ENCODE measurements at places on chromosomes 6 and 20.

GRCh38 chr6:129744201-129744879 is 34.4 kb upstream of the ARHGAP18 start:
- no peak for DNase-seq

GRCh38 chr6:124719913-124720312 is 242.3 kb upstream of the RNF217 start:
- no peak for DNase-seq

GRCh38 chr6:145725570-145725969 is 9.8 kb downstream of the EPM2A start:
- DNase-seq: no peak

DNA sequence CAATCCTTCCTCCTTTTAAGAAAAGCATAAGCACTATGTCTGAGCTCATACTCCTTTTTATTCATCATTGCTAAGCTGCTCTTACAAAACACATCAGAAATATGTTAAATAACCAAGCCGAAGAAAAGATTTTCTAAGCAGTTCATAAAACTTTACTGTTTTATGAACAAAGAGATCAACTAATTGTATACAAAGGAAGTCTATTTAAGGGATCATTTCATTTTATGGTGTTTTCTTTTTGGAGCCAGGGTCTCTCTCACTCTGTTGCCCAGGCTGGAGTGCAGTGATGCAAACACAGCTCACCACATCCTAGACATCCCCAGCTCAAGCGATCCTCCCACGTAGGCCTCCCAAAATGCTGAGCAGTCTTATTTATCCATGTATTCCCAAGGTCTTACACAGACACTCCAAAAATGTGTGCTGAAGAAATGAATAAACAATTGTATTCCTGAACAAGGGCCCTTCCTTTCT is 9.3 kb downstream of the NUDT3 start:
- DNase-seq: no peak

DNA sequence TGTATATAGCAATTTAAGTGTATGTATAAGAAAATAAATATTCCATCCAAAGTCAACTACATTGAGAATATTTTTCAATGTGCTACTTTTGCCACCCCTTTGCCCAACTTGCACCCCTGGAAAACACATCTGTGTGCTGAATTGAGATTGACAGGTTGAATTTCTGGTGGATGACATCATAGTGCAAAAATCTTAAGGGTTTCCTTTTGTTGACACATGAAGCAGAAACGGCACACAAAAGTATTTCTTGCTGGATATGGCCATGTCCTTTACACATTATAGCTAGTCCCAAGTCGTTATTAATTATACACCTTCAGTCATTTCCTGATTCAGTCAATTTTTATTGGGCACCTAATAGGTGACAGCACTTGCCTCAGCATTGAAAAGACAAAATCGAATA is 188.7 kb upstream of the FBXL4 start:
- no peak for DNase-seq

DNA sequence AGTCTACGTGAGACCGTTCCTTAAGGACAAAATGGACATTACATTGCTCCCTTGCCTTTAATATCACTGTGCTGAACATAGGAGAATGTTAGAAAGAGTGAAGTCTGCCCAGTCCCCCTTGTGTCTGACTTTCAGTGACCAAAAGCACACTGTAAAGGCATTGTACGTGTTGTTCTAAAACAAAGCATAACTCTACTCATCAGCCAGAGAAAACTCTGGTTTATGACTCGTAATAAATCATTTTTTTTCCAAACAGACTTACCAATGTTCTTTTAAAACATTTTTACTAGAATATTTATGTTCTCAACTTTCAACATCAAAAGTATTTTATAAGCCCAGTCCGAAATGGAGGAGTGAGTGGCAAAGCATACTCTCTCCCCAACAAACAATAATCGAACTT is 262.5 kb downstream of the GJA1 start:
- no peak for DNase-seq

GRCh38 chr20:62824476-62825332 is 7.9 kb downstream of the COL9A3 start:
- peak; percentile 22 for DNase-seq

GRCh38 chr6:12366731-12367130 is 76.6 kb downstream of the EDN1 start:
- DNase-seq: no peak

DNA sequence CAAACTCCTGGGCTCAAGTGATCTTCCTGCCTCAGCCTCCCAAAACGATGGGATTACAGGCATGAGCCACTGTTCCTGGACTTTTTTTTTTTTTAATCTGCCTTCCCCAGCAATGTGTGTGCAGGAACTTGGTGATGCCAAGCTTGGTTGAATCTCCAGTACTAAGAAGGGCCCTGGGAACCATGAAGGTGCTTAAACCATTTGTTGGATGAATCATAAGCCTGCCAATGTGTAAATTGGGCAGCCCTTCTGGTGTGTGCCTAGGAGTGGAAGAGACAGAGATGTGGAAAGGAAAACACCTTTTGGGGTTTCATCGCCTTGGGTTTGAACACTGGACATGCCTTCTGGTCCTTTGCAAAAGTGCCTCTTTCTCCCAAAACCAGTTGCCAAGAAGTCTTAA is 7.1 kb upstream of the SPO11 start:
- DNase-seq: no peak

DNA sequence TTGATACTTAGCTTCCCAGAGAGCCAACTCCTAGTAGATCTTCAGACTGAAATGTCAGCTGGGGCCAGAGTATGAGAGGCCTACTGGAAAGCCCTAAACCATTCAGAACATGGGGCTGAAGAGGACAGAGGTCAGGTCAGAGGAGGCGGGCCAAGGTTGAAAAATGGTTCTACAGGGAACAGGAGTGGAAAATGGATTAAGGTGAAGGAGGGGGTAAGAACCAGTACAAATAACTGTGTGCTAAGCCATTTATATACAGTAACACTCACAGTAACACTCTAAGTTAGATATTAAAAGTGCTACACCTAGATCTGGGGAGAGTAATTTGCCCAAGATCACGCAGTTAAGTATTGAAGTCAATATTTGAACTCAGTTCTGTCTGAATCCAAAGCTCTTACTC is 313.2 kb upstream of the MAP3K7 start:
- DNase-seq: no peak

DNA sequence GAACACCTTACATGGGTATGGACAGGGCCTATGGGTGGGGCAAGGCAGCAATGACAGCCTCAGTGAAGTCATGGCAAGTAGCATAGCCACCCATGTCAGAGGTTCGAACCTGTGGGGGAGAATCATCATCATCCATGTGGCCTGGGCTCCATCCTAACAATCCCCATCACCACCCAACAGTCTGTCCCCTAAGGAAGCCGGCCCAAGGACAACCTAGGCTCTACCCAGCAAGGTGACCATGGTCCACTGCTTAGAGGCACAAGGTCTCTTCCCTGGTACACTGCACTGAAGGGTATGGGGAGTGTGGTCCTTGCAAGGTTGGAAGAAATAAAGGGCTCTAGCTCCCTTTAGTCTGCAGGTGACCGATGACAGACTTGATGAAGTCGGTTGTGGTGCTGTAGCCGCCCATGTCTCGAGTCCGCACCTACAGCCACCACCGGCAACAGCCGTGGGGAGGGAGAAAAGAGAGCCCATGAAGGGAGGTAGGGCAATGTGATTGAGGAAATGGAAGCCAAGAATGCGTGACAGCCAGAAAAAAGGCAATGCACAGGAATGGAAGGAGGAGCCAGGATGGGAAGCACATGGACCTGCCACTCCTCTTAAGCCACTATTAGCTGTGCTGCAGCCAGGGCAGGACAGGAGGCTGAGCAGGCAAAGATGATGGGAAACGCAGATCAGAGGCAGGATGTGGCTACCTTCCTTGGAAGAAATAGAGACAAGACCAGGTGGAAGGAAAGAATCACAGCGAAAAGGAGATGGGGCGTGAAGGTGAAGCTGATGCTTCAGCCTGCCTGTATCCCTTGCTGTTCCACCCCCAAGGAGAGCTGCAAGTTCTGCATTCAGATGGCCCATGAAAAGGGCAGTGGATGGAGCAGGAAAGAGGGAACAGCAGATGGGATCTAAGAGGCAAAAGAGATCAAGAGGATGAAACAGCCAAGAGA is 5.3 kb downstream of the IDH3B start:
- no peak for DNase-seq

DNA sequence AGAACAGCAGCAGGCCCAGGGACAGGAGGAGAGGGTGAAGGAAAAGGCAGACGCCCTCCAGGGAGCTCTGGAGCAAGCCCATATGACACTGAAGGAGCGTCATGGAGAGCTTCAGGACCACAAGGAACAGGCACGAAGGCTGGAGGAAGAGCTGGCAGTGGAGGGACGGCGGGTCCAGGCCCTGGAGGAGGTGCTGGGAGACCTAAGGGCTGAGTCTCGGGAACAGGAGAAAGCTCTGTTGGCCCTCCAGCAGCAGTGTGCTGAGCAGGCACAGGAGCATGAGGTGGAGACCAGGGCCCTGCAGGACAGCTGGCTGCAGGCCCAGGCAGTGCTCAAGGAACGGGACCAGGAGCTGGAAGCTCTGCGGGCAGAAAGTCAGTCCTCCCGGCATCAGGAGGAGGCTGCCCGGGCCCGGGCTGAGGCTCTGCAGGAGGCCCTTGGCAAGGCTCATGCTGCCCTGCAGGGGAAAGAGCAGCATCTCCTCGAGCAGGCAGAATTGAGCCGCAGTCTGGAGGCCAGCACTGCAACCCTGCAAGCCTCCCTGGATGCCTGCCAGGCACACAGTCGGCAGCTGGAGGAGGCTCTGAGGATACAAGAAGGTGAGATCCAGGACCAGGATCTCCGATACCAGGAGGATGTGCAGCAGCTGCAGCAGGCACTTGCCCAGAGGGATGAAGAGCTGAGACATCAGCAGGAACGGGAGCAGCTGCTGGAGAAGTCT is 25.5 kb downstream of the C20orf173 start:
- no peak for DNase-seq

- no peak for DNase-seq
Observed at GRCh38 chr6:50681213-50681824, 32.0 kb upstream of the TFAP2D start.

DNA sequence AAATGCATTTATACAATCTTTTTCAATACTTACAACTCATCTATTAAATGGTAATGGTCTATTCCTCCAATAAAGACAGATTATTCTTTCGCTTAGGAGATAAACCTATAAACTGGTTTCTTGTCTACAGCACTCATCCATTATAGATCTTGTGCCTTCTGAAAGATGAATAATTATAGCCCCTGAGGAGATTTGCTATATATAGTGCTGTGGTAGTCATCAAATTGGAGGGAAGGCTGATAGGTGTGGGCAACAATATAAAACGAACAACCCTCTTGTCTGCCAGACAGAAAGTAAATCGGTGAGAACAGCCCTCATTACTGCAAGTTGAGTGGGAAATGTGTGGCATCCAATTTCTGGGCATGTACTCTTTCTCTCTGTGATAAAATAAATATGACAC is 292.5 kb upstream of the CNR1 start:
- DNase-seq: no peak

GRCh38 chr20:3654326-3655130 is 8.7 kb downstream of the GFRA4 start:
- DNase-seq: no peak

DNA sequence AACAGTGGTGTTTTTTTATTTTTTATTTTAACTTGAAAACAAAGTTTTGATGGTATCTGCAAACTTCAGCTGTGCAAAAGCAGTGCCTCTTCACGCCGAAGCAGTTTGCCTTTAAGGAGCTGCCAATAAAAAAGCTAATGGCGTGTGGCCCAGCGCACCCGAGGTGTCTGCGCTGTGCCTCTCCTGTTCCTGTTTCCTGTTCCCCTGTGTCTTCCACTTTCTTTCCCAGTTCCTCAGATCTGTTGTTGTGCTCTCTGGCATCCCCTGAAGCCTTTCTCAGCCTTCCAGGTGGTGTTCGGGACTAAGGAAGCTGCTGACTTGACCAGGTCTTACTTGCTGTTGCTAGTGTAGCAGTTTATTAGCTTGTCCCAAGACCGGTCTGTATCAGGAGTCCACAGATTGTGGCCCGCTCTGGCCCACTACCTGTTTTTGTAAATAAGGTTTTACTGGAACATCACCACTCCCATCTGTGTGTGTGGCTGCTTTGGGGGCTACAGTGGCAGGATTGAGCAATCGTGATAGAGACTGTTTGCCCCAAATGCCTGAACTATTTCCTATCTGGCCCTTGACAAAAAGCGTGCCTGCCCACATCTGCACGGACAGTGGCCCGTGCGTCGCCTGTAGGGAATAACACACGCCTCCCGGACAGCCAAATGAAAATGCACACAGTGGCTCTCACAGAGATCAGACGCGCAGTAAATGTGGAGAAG is 178.3 kb downstream of the TMEM242 start:
- no peak for DNase-seq

DNA sequence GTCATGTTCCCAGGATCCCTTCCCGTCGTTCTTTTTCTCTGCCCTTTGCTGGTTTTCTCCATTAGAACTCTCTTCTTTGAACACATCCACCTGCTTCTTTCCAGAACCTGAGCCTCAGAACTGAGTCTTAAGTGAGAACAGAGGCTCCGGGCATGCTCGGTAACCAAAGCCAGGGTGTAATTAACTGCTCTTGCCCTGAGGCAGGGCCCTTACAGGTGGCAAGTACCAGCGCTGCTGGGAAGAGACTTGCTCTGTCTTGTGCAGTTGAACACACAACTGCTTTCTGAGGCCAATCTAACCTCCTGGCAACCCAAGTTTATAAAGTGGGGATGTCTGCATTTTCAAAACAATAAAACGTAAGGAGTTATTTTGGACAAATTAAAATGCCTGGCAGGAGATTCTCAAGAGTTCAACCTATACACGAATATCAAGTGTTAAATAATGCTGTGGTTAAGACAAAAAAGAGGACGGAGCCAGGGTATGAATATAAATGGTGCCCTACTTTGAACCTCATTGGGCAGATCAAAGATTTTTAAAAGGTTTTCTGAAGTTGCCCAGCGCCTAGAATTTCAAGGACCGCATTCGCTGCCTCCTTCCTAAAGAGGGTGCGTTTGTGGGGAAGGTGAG is 12.4 kb upstream of the DEK start:
- no peak for DNase-seq
